Natural killer cell treated with Interleukin-12 subunit alpha and Interleukin-12 subunit beta and Interleukin-15 and Interleukin-18, amount 100 ng/mL, for 72 hours (primary cell): ENCODE measurements at places on chromosomes 7 and 10.

- DNase-seq = no peak
Observed at GRCh38 chr10:49579621-49580020, 30.5 kb upstream of the SLC18A3 start.

DNA sequence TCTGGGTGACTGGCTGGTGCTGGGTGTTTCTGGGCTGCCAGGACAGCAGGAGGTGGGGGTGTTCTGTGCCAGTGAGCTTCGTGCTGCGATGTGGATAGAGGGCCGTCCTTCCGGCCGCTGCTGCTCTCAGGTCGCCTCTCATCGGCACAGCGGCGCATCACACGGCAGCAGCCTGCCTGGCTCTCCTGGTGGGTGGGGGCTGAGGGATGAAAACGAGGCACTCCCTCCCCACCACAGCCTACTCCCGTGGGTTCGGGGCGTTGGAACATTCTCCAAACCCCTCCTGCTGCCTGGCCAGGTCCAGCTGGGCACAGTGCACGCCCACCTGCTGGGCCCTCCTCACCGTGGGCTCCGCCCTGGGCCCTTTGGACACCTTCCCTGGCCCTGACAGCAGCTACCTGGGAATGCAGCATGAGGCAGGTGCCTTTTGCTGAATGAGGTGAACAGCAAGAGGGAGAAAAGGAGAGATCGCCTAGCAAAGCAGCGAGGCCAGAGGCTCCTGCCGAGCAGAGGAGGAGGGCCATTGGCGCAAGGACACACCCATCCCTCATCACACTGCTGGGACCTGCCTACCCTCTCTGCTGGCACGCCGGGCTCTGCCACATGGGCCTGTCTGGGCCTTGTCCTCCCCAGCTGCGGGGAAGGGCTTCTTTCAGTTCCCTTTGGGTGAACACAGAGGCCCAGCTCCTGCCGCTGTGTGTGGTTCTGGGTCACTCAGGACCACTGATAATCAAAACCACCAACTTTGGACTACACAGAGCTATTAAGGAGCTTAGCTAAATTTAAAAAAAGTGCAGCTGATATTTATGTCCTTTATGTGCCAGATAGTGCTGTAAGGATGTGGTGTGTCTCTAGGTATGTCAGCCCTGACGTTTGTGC, 33.4 kb downstream of the INPP5A start:
- DNase-seq = no peak

GRCh38 chr10:45532480-45532879, 140.1 kb downstream of the ZFAND4 start:
- DNase-seq = no peak

- no peak for DNase-seq
Observed at GRCh38 chr10:11264296-11265048, 246.8 kb downstream of the CELF2 start.

GRCh38 chr10:125689955-125690569, 7.1 kb upstream of the TEX36 start:
- no peak for DNase-seq

GRCh38 chr7:78043159-78043558, 244.6 kb downstream of the PHTF2 start:
- DNase-seq = no peak

DNA sequence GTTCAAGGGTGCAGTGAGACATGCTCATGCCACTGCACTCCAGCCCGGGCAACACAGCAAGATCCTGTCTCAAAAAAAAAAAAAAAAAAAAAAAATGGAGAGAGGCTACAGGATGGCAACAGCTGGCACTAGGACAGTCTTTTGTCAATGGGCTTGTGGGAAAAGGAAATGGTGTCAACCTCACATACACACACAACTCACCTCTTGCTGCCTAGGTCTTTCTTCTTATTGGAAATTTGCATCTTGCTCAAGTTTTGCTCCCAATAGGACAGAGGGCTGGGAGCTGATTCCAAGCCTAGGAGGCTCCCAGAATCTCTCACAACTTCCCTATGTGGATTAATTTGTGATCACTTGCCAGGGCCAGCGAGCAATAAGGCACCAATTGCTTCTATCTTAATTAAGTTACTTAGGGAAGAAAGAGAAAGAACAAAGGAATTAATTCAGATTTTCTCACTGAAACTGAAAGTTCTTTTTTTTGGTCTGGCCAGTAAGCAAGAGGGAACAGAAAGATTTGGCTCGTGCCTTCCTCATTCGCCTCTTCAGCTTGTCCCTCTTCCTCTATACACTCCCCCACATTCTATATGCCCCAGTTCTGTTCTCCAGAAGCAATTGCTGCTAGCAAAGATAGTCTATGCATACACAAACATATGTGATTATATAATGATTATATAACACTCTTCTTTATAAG, 33.8 kb downstream of the MAP3K8 start:
- no peak for DNase-seq

GRCh38 chr7:28360739-28361138, 51.6 kb upstream of the CREB5 start:
- no peak for DNase-seq

GRCh38 chr7:22444181-22444971, 55.6 kb downstream of the STEAP1B start:
- DNase-seq = no peak

GRCh38 chr10:30374353-30374752, 25.3 kb upstream of the MTPAP start:
- no peak for DNase-seq

- DNase-seq = no peak
Observed at GRCh38 chr7:128811631-128812430, 18.4 kb upstream of the FLNC start.

GRCh38 chr10:14838582-14839304, 637 bp downstream of the HSPA14 start:
- no peak for DNase-seq

- DNase-seq = no peak
Observed at GRCh38 chr10:6069081-6069931, 7.1 kb upstream of the IL2RA start.

DNA sequence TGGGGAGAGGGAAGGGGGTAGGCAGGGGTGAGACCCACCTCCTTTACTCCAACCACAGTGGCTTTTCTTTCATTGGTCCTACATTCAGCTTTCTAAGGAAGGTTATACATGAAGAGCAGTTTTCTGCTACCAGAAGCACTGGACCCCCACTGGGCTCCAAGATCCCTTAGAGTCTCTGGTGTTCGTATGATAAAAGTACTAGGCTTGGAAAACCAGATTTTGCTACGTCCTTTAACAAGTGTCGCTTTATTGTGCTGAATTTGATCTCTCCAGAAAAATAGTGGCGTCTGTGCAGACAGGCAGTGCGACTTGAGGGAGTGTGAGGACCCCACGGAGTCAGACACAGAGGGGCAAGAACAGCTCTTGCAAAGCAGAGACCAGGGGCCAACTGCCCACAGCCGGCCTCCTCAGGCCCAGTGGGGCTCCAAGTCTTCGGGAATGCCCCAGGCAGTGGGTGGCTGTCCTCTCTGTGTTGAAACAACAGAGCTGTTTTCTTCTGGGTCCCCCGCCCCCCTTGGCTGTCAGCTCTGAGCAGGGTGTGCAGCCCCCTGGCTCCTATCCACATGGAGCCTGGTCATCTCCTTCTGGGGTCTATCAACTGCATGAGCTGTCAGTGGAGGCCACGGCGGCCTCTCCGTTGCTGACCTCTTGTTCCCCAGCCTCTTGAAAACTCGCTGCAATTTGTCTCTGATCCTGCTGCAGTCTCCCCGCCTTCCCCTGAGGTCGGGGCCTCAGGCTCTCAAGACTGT, 333.2 kb downstream of the RPS24 start:
- peak; percentile 39 for DNase-seq

DNA sequence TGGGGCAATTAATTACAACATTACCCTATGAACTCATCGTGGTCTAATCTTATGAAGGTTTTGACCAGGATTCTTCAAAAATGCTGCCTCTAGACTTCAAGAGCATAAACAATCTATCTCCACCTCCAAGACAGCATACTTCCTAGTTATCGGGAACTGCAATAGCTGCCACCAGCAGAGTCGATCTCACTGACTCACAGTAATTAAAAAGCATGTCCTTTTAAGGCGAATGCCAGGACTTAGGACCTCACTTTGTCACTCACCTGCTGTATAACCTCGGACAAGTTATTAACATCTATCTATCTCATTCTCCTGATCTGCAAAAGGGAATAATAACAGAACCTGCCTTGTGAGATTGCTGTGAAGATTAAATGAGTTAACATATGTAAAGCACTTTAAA, 666.0 kb upstream of the COBL start:
- DNase-seq = no peak

GRCh38 chr7:24821045-24821753, 63.9 kb upstream of the GSDME start:
- peak; percentile 89 for DNase-seq
